Stimulated activated CD8-positive, alpha-beta memory T cell treated with anti-CD3 and anti-CD28 coated beads, Interleukin-4, amount 100 ng/mL, for 1 hour (primary cell): ENCODE measurements at places on chromosomes 1 and 21.

- DNase-seq, result no peak
Measured at GRCh38 chr1:29691499-29691898, 455.2 kb downstream of the PTPRU start.

DNA sequence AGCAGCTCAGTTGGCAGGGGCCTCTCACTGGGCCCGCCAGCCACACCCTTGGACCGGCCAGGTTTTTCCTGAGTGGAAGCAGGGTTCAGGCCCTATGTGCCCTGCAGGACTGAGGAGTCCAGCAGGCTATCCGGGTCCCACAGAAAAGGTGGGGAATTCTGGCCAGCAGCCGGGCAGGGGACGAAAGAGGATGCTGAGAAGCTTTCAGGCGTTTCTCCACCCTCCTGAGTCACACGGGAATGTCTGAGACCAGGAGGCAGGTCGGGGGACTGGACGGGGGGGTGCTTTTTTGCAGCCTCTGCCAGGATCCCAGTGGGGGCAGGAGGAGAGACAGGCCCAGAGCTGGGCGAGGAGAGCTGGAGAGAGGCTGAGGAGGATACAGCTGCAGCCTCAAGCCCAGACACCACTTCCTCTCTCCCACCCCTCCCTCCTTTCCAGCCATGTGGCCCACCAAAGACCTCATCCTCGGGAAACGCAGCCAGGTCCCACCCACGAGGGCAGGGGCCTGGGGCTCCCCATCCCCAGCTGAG is 105.4 kb downstream of the SPSB1 start:
- no peak for DNase-seq

GRCh38 chr1:109821221-109821669 is 57.5 kb upstream of the EPS8L3 start:
- DNase-seq, result no peak

DNA sequence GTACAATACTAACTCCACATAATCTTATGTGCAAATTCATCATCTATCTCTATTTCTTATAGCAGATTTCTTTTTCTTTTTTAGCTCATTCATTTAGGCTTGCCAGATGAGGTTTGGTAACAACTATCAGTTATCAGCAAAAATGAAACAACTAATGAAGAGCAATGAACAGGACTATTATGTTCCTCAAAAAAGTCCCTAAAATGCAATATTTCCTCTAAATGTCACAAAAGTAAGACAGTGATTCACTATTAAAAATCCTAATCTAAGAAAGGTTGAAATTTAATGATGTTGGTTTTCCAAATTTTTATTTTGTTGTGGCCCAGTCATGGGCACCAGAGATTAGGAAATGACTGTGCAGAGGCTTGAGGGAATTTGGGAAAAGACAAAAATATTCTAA is 135.3 kb downstream of the PPIAL4G start:
- no peak for DNase-seq

GRCh38 chr1:50352428-50352827 is 70.8 kb downstream of the DMRTA2 start:
- DNase-seq, result no peak

- no peak for DNase-seq
Measured at GRCh38 chr1:33191731-33192275, 10.0 kb upstream of the TRIM62 start.

DNA sequence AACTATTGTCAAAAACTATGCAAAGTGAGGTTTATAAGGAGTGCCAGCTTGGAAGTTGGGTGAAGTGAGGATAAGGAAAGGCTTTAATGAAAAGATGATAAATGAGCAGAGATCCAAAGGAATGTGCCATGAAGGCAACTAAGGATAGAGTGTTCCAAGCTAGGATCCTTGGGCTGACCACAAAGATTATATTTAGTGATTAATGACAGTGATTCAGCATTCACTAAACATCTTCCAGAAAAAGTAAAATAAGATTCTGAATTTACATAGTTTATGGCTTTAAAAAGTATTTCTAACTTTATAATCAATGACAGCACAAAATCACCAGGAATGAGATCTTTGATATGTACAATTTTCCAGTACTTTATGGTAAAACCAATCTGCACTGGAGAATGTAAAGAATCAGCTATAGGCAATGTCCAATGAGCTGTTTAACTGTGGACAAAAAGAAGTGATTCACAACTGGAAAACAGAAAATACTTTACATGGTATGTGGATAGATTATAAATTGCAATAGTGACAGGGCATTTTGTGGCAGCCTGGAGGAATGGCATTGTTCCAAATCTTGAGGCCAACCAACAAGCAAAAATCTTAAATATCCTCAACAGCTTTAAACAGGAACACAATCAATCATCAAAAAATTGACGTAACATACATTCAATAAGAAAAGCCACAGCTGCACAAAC is 91.2 kb upstream of the KCTD3 start:
- no peak for DNase-seq

GRCh38 chr1:180213401-180214170 is 16.5 kb upstream of the LHX4 start:
- DNase-seq, result no peak

- DNase-seq, result no peak
Measured at GRCh38 chr1:169741666-169742394, 8.0 kb upstream of the SELE start.

GRCh38 chr1:18463984-18464664 is 16.6 kb upstream of the KLHDC7A start:
- DNase-seq, result no peak

GRCh38 chr1:53183095-53183990 is 13.3 kb upstream of the CPT2 start:
- no peak for DNase-seq
